ENCODE measurements at places on chromosomes 5 and 9. TPM values are rescaled to one million over a fixed set of nuclear protein-coding genes. Genes with fewer than 3 reads are reported as not detected.

DNA sequence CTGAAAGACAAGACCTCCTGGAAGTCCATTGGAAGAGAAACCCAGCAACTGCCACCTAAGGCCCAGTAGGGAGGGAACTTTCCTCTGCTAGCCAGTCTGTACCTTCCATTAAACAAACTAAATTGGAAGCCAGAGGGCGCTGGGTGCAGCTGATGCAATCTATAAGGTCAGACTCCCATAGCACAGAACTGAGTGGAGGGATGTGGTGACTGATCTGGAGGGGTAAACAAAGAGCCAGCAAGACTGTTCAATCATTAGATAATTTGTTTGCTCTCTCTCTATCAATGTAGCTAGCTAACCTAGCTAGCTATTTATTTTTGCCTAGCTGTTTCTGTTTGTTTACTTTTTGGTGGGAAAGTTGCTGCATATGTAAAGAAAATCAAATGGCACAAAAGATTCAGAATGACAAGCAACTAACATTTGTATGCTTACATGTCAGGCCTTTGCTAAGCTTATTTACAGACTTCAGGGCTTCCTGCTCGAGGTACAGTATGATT, 291.8 kb upstream of the DAB2 start:
- DNase-seq = peak; percentile 70

DNA sequence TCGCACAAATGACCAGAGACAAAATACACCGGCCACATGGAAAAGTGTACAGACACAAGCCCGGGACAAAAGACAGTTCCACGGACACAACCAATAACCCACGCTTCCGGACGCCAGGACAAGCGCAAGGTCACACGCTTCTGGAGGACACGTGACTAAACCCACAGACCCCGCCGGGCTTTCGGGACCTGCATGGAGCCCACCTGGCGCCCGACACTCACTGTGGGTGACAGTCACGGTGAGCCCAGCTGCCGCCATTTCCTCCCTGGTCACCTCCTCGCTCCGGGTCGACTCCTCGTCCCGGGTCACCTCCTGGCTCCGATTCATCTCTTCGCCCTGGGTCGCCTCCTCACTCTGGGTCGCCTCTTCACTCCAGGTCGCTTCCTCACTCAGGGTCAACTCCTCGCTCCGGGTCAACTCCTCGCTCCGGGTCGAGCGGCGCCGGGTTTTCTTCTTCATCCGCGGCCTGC, 470 bp downstream of the BAG1 start:
- peak; percentile 25 for DNase-seq

DNA sequence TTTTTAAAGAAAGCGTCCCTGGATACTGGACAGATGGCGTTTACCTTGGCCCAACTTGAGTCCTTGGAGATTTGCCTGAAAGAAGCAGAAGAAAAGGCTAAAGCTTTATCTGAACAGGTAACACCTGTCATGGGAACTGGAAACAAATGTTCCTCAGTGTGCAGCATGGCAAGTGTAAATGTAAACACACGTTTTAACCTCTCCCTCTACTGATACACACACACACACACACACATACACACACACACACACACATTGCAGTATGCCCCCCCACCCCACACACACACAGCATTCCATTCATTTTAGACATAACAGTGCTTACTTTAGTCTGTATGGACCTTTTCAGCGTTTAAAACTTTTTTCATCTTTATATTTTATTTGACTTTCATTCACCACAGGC, 51.1 kb downstream of the CCDC192 start:
- DNase-seq = peak; percentile 74

DNA sequence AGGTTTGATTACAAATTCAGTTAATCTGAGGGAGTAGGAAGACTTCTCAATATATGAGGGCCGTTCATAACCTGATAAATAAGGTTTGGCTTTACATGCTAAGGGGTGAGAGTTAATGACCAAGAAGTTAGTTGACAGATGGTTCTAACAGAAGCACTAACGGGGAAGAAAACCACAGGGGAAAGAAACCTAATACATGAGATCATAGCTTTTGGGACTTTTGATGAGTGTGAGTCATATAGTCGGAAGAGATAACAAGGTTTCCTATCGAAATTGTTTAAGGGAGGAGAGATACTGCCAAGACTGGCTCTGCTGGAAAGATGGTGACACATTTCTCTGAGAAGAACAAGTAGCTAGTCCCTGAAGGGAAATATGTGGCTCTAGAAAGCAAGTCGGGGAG, 140.1 kb downstream of the COX7C start:
- DNase-seq = peak; percentile 69

DNA sequence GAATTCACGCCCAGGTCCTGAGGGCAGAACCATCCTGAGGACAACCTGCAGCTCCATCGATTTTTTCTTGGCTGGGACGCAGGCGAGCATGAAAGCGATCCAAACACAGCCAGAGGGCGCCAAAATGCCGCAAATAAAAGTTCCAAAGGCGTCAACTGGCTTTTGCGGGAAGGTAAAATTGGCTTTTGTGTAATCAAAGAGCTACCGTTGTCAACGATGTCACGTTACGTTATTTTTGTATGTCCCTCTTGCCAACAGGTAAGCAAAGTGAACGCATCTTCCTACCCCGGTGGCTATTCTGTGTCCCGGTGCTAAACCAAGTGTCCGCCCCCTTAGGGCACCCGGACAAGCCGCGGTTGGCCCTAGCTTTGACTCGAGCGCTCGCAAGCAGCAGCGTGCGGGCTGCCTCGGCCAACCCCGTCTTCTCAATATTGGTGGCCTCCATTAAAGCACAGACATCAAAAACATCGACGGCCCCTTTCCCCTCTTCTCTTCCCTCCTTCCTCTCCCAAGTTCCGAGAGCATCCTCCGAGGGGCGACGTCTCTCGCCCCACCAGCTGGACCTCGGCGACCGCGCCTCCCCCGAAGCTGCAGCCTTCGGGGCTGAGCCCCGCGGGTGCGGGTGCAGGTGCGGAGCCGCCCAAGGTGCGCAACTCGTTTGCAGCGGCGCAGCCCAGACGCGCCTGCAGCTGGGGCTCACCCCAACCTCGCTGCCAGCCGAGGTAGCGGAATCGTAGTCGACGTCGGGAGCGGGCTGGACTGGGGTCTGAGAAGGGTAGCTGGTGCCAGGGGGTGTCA, 1.1 kb upstream of the BASP1 start:
- DNase-seq = peak; percentile 70

C9orf50 gene
- total RNA-seq = 0.17 TPM

Data from fibroblast of lung (primary cell).